Ecto neural progenitor cell (in vitro differentiated cells): ENCODE measurements at places on chromosomes 6 and 20.

DNA sequence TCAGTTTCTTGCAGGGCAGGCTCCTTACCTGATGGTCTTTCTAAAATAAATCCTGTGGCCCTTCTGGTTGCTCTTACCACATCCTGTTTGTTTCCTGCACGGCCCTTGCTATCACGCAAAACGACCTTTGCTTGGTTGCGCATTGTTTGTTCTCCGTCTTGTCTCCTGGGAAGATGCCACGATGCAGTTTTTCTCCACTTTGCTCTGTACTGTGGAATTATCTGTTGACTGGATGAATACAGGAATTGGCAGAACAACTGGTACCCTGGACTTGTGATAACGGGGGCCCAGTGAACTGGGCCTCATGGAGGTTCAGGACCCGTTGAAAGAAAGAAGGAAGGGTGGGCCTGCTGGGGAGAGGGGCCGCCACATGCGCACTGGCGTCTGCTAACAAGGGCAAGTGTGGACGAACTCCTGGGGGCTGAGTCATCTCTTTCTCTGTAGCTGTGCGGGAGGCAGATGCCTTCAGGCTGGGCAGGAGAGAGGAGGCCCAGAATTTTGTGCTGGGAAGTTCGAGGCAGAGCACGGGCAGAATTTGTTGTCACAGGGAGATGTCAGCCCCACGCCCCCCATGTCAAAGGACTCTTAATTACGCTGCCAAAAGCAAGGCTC lies 139.9 kb downstream of the BMP7 start:
- DNase-seq: no peak

GRCh38 chr6:161641175-161641574 lies 367.3 kb upstream of the AGPAT4 start:
- DNase-seq: no peak

DNA sequence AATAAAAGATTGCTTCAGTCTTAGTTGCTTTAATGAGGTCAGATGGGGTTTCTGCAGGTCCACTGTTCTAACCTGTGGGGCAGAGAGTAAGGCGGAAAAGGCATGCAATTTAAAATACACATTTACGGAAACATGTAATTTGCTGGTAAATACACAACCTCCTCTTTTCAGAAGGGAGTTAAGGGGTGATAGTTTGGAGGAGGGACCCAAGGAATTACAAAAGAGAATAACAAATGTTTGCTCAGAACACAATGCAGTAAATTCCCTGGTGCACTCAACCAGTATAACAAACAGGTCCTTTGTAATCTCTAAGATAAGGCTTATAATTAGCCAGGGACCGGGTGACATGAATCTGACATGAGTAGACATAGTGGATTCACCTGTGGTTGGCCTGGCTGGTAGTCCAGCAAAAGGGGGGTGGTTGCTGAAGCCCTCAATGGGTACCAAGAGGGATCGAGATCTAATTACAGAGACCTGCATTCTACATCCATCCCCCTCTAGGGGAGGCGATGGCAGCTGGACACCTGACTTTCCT lies 295.1 kb downstream of the PHACTR1 start:
- no peak for DNase-seq

DNA sequence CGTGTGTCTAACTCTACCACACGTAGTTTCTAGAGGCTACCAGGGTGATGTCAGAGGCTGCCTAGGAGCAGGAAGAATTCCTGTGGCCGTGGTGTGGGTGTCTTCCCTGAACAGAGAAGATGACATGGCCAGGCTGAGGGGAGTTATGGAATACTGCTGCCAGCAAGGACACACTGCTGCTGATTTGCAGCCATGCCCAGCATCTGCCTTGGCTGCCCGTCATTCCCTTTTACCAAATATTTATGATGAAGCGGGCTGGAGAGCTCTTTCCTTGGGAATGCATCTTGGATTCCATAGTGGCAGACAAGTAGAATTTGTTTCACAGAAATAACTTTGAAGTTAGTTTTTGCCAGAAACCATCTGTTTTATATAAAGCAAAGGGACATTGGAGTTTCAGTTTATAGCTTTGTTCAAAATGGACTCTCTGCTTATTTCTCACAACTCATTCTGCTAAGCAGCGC lies 80.8 kb upstream of the VSTM2L start:
- no peak for DNase-seq

GRCh38 chr20:6768228-6769140 lies 998 bp downstream of the BMP2 start:
- DNase-seq: peak; percentile 58

DNA sequence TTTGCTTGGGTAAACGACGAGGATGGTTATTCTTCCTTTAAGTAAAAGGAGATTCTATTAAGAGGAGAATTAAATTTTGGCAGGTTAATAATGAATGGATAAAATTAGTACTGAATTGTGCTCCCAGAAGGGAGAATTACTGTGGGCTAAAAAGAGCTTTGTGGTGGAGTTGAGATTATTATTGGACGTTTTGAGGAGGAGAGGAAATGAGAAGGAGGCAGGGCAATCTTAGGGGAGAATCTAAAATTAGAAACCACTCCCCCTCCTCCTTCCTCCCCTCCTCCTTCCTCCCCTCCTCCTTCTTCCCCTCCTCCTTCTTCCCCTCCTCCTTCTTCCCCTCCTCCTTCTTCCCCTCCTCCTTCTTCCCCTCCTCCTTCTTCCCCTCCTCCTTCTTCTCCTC lies 331.8 kb downstream of the PRL start:
- no peak for DNase-seq
